Ascending aorta (tissue), 2 donors: ENCODE measurements at places on chromosomes 1 and 21. TPM values are rescaled to one million over a fixed set of nuclear protein-coding genes. Genes with fewer than 3 reads are reported as not detected.

GRCh38 chr1:186793582-186793927 lies 35.2 kb upstream of the PLA2G4A start:
- H3K27me3 ChIP-seq, result no peaks in the 10 kb centered on the region
- H3K36me3 ChIP-seq, result no peaks in the 10 kb centered on the region
- no peak overlapping the region for H3K27ac ChIP-seq
- no peak overlapping the region for H3K4me3 ChIP-seq
- H3K4me1 ChIP-seq, result no peaks in the 10 kb centered on the region

DNA sequence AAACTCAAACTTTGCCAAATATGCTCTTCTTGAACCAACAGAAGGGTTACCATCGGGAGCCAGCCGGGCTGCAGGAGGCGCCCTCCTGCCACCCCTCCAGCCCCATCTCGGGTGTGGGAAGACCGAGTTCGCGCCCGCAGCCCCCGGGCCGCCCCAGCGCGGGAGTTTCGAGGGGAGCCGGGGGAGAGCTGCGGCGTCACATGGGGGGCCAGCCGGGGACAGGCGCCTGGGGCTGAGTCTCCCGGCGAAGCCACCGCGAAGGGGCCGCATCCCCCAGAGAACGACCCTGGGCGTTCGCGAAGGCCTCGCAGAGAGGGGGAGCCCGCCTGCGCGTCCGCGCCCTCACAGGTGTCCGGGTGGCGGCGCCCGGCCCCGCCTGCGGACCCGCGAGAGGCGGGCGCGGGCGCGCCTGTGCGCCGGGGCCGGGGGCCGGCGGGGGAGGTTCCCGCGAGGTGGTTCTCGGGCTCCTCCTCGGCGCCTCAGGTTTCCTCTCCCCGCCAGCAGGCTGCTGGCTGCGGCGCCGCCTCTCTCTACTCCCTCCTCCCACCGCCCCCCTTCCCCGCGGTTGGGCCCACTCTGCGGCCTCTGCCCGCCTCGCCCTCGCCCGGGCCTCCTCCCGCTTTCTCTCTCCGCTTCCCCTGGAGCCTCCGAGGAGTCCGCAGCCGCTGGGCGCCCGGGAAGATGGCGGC lies at the start of gene RAVER2:
Gene RAVER2, plus strand, starts transcription at position 584 of the 689 bp plus-strand sequence. Its CDS starts 98 bp downstream, at position 682.
- no peaks in the 10 kb centered on the region for H3K36me3 ChIP-seq
- H3K4me3 ChIP-seq, result peak within 1 kb of the TSS; percentile 84
- no peaks in the 10 kb centered on the region for H3K27me3 ChIP-seq
- DNase-seq, result peak; percentile 85
- no peaks in the 10 kb centered on the region for H3K4me1 ChIP-seq
- peak within 1 kb of the TSS; percentile 90 for H3K27ac ChIP-seq

DNA sequence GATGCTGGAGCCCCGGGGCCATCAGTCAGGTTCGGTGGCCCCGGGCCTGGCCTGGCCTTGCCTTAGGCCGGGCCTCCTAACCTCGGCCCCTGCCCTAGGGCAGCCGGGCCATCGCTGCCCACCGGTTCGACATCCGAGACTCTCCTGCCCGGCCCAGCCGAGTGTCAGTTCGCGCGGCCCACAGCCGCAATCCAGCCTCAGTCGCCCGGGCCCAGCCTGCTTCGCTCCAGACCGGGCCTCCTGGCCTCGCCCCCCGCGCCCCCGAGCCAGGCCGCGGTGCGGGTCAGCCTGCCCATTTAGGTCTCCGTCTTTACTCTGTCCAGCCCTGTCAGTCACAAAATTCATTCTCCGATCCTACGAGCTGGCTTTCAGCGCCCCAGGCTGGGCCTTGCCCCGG lies 777 bp downstream of the LRRC41 start:
- no peaks in the 10 kb centered on the region for H3K27me3 ChIP-seq
- H3K4me1 ChIP-seq, result peaks cover 15% of the 10 kb centered on the region
- DNase-seq, result peak; percentile 64
- peaks cover 5% of the 10 kb centered on the region for H3K36me3 ChIP-seq

DNA sequence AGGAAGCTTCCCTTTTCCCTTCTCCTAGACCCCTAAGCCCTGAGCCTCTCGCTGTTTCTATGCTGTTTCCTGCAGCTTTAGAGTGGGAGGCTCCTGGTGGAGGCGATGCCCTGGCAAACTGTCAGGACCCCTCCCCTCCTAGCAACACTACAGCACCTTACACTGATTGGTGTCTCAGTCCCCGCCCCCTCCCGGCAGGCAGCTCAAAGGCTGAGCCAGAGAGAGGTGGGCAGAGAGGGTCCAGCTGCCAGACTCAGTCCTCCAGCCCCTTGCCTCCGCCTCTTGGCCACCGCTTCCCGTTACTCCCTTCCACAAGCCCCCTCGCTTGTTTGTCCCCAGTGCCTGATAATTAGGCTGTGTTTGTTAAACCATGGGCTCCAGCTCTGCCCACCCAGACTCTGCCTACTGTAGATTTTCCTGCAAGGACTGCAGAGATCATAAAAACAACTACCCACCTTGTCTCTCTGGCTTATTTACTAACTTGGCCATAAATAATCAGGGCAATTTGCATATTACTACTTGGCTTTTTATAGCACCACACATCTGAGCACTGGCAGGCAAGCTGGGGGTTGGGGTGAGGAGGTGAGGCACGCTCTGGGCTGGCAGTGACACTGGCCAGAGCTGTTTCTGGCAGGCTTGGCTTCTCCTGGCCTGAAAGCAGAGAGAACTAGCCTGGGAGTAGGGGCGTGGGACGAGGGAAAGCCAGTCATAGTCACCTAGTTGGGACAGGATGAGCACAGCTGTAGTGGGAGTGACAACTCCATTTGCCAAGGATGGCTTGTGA lies 107.5 kb downstream of the CSMD2 start:
- no peak overlapping the region for H3K27ac ChIP-seq
- no peak overlapping the region for H3K4me3 ChIP-seq
- no peaks in the 10 kb centered on the region for H3K36me3 ChIP-seq
- no peaks in the 10 kb centered on the region for H3K27me3 ChIP-seq

DNA sequence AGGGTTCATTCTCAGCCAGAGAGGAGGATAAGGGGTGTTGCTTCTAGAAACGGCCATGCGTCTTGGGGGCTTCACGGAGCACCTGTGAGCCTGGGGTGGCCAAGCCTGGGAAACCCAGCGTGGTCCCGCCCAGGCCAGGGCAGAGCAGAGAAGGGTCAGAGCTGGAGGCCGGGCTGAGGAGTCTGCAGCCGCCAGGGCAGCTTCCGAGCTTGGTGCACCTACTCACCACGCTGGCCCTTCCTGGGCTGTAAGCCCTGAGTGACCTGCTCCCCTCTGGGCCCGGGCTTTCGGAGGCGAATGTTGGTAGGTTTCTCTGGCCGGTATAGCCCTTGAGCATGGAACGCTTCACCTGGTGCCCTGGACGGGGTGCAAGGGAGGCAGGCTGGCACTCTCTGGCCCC lies 169.8 kb upstream of the ARHGEF16 start:
- no peaks in the 10 kb centered on the region for H3K27me3 ChIP-seq
- H3K36me3 ChIP-seq, result no peaks in the 10 kb centered on the region
- peaks cover 36% of the 10 kb centered on the region for H3K4me1 ChIP-seq
- no peak overlapping the region for H3K4me3 ChIP-seq
- DNase-seq, result no peak

The FMN2 gene
- not detected for total RNA-seq
